Hippocampal formation (tissue), 2 donors: ENCODE measurements at places on chromosomes 3 and 15.
A peak's percentile ranks its signal among the peaks of the same experiment; 100 is the strongest.

DNA sequence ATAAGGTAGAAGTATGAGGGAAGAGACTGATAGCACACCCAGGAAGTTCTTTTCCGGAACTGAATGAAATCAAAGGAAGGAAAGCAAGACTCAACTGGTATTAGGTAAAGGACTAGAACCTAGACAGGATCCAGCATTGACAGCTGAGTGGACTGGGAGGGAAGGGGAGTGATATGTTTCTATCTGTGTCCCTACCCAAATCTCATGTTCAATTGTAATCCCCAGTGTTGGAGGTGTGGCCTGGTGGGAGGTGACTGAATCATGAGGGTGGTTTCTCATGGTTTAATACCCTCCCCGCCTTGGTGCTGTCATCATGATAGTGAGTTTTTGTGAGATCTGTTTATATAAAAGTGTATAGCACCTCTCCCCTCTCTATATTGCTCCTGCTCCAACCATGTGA is 415.9 kb upstream of the KCNMB2 start:
- DNase-seq, result no peak

GRCh38 chr3:46070595-46071093 is 43.4 kb upstream of the XCR1 start:
- no peak for DNase-seq

DNA sequence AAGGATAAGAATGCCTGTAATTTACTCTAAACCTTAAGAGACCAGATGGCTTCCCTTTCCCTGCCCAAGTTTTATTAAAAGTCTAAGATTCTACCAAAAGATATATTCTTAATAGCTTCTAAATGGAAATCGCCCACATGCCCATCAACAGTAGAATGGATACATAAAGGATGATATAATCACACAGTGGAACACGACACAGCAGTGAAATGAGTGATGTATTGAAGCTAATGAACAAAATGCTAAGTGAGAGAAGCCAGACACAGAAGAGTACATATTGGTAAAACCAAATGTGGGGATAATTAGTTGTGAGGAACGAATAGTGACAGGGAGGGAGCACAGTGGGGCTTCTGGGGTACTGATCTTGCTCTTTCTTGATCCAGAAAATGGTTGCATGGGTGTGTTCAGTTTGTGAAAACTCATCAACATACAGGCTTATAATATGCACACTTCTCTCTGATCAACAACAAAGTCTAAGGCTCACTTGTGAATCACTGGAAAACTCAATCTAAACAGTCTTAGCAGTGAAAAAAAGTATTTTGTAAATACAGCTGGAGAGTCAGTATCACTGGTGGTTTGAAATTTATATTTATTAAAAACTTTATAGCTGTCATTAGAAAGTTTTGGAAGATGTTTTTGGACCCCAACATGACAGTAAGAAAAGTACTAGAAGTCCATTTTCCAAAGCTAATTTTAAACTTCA is 170.7 kb upstream of the FAM3D start:
- no peak for DNase-seq

DNA sequence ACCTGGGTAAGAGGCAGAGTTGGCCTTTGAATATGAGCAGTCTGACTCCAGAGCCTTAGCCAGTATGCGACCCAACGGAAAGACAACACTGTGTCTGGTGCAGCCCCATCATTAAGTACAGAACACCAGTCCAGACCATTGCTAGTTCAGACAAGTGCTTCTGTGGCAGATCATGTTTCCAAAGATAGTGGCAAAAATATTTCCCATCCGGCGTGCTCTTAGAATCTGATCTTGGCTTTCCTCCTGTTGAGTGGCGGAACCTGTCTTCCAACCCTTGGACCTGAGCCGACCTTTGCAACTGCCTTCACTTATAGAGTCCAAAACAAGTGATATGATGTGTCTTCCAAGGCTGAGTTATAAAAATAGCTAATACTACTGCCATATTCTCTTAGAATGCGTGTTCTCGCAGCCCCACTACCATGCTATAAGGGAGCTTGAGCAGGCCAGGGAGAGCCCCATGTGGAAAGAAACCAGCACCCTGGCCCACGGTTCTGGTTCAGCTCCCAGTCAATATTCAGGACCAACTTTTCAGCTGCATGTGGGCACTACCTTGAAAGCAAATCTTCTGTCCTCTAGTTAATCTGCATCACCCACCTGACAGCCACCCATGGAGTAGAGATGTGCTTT is 322.4 kb upstream of the SLCO3A1 start:
- no peak for DNase-seq

DNA sequence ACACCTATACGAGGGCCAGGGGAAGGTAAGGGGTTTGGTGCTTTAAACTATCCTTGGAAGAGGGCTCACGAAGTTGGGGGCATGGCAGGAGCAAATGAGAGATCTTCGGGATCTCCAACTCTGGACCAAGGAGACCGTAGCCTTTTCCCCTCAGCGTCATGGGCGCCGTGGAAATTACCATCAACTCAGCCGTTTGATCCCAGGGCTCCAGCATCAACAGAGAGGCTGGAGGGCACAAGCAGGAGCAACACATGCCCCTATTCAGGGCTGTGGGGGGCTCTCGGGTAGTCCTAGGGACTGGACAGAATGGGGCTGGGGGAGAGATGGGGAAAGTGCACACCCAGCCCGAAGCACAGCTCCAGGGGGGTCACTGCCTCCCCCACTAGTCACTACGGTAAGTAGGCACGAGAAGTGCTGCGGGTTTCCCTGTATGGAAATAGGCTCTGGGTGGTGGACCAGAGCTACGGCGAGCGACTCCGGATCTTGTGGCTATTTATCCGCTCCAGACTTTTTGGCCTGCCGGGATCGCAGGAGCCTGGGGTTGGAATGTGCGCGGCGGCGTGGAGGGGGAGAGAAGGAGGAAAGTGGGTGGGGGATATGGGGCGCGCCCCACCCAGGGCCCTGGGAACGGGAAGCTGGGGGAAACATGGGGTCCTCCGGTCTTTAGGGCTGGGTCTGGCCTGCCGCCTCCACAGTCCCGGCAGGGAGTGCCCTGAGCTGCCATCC is 539 bp upstream of the LAMB2 start:
- peak; percentile 68 for DNase-seq

DNA sequence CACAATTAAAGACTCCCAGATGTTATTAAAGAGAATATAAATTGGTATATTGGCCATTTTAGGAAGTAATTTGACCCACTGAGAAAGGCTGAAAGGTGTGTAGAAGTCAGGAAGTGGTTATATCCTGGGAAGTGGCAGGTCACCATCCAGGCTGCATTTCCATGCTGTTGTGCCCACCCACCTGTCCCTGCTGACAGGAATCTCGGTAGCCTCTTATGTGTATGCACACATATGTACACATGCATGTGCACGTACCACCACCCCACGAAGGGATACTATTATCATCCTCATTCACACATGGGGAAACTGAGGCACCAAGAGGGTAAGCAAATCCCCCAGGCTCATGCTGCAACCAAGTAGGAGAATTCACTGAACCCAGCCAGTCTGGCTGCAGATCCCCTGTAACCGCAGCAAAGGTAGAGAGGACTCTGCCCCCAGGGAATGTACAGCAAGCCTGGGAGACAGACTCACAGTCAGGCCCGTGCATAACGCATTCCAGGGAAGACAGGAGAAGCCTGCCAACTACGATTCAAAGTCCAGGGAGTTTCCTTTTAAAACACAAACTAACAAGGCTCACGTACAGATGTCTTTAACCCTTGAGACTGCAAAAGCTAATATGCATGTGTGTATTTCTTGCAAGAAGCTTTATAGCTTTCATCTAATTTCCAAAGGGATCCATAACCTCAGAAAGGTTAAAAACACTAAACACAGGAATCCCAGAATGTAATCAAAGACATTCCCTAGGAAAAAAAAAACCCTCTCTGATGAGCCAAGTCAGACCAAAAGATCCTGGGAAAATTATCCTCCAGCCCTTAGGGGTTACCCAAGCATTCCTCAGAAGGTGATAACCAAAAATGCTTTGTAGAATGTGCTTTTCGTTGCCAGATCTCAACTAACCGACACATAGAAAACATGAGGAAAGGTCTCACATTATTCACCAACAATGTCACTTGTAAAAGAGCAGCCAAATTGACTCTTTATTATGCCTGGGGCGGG is 129.6 kb downstream of the ADAMTS17 start:
- no peak for DNase-seq

DNA sequence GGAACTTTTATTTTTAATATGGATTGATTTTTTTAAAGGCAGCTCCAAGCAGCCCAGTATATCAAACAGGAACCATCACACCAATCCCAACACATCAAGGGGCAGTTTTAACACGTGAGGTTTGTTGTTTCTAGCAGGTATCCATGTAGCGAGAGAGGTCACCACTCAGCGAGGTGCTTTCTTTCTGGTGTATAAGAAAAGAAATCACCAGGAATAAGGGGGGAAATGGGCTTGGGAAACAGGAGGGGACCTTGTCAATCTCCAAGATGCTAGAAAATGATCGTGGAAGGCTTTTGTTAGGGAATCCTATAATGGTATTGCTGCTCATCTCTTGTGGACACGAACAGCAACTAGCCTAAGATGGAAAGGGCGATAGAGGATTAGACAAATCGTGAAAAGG is 402.9 kb upstream of the ATP11B start:
- no peak for DNase-seq

GRCh38 chr3:17023006-17023664 is 138.4 kb downstream of the PLCL2 start:
- DNase-seq, result no peak

- DNase-seq, result no peak
Measured at GRCh38 chr15:96331144-96331944, 844 bp downstream of the NR2F2 start.

DNA sequence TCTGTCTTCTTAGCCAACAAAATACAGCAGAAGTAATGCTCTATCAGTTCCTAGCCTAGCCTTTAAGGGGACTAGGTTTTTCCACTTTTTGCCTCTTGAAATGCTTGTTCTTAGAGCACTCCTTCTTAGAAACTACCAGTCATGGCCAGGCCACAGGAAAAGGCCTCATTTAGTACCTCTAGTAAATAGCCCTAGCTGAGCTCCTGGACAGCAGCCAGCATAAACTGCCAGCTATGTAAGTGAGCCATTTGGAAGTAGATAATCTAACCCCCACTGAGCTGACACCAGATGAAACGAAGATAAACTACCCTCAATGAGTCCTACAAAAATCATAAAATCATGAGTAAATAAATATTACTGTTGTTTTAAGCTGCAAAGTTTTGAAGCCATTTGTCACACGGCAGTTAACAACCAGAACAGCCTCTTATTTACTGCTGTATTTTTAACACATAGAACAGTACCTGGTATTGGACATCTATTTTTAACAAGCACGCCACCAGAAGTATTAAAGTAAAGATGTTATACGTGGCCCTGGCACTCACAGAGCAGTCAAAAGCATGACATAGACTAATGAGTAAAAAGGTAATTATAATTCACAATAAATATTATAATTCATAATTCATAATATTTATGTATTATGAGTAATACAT is 12.0 kb downstream of the TBC1D5 start:
- DNase-seq, result no peak

DNA sequence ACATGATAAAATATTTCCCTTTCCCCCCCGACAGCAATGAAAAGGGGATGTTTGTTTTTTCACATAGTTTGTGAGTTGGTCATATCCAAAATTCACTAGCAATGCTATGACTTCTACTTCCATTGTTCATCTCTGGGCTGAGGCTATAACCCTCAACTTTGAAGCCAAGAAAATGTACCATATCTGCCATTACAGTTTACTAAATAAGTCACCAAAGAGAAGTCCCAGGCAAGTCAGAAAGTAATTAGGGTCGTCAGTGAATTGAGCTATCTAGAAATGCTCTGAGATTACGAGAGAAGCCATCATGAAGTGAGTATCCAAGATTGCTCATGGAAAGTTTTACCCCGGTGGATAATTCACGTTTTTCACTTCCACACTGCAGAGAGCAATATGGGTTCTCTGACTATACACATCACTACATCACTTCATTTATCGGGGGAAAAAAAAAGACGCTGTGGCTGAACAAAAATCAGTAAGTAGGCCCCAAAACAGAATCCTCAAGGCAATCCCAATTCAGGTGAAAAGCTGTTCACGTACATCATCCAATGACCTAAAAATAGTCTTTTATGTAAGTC is 1.4 kb downstream of the PEAK1 start:
- no peak for DNase-seq

DNA sequence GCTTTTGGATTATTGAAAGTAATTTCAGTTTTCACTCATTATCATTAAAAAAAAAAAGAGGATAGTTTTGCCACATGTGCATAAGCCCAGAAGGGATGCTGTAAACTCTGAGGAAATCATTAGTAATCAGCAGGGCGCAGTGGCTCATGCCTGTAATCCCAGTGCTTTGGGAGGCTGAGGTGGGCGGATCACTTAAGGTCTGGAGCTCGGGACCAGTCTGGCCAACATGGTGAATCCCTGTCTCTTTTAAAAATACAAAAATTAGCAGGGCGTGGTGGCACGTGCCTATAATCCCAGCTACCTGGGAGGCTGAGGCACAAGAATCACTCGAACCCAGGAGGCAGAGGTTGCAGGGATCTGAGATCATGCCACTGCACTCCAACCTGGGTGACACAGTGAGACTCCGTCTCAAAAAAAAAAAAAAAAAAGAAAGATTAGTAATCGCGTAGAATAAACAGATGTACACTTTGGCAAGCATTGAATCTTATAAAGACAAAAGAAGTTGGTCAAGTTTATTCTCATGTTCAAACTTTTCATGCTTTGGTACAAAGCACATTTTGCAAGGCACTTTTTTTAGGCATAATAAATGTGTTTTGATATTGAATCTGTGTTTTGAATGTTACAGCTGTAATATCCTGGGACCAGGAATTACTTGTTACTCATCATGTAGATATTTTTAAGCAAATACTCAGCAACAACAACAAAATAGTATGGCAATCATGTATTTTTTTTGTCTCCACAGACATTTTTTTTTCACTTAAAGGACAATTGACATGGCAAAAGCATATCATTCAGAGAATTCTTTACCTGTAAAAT is 93.2 kb upstream of the AGTR1 start:
- no peak for DNase-seq

DNA sequence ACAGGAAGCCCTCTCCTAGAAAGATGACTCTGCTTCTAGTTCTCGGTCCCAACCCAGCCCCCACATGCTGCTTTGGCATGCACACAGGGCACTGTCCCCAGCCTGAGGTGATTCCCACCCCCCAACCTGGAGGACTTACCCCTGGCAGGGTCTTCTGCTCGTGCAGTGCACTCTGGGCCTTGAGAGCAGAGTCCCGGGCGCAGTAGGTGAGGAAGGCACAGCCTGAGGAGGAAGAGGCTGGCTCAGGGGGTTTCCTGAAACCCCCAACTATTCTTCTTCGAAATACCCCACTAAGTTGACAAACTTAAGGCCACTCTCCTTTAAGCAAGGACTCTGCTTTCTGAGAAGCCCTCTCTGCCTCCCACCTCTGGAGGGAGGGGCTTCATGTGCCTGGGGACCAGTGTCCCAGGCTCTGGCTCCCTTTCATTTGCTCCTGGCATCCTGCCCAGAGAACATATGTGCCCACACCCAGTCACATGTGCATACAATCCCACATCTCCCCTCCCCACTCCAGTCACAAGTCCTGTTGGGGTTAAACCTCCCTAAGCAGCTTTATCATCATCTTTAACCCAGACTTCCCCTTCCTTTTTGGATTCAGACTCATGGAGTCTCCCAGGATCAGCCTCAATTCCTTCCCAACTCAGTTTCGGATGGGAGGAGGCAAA is 4.1 kb downstream of the CELF6 start:
- no peak for DNase-seq
